Parietal lobe (tissue), 2 donors: ENCODE measurements at places on chromosomes 2 and 18. TPM values are rescaled to one million over a fixed set of nuclear protein-coding genes. Genes with fewer than 3 reads are reported as not detected.

The GAREM1 gene
- 33.5 TPM for total RNA-seq

The TBR1 gene
- total RNA-seq = 132 TPM

The CYTIP gene
- total RNA-seq = 2.5 TPM

The KCNG2 gene
- total RNA-seq = 0.31 TPM

The MAB21L4 gene
- not detected for total RNA-seq

The ZNF521 gene
- total RNA-seq = 20.0 TPM

The HAAO gene
- 1.3 TPM for total RNA-seq

The UGT1A7 gene
- not detected for total RNA-seq

The MBP gene
- 10.6 TPM for total RNA-seq

The CPO gene
- total RNA-seq = not detected

The NEU4 gene
- total RNA-seq = 0.63 TPM

The ACTG2 gene
- not detected for total RNA-seq

The RTP5 gene
- total RNA-seq = 3.1 TPM

The CCDC121 gene
- 4.1 TPM for total RNA-seq

The WDFY1 gene
- 53.2 TPM for total RNA-seq

The ZNF396 gene
- total RNA-seq = 4.4 TPM

The CNTNAP5 gene
- total RNA-seq = 65.1 TPM

The CTAGE1 gene
- not detected for total RNA-seq

The CGREF1 gene
- 29.1 TPM for total RNA-seq

The LRRC30 gene
- total RNA-seq = not detected

The ARMC9 gene
- total RNA-seq = 34.1 TPM

The C2orf81 gene
- total RNA-seq = 1.6 TPM
